H4 (cell line): ENCODE measurements at places on chromosomes 5 and 9. TPM values are rescaled to one million over a fixed set of nuclear protein-coding genes. Genes with fewer than 3 reads are reported as not detected.

GRCh38 chr9:14400658-14400995 is 86.7 kb upstream of the NFIB start:
- peak; percentile 73 for DNase-seq

DNA sequence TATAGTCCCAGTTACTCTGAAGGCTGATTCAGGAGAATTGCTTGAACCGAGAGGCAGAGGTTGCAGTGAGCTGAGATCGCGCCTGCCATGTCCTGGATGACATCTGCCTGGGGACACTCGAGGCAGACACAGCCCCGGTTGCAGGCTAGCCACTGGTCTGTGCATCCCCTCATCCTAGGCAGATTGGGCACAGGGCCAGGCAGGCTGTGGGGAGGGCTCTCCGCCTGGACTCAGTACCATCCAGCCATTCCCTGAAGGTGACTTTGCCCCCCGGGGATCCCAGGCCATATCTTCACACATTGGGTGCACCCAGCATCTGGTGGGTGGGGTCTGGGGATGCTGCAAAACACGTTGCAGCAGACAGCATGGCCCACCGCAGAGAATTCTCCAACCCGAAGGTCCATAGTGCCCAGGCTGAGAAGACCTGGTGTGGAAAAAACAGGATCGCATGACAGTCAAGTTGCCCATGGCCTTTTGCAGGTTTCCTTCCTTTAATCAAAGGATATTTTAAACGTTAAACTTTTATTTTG is 50.9 kb upstream of the SUSD3 start:
- no peak for DNase-seq

GRCh38 chr5:68845131-68845530 is 248.7 kb upstream of the SLC30A5 start:
- DNase-seq, result no peak

DNA sequence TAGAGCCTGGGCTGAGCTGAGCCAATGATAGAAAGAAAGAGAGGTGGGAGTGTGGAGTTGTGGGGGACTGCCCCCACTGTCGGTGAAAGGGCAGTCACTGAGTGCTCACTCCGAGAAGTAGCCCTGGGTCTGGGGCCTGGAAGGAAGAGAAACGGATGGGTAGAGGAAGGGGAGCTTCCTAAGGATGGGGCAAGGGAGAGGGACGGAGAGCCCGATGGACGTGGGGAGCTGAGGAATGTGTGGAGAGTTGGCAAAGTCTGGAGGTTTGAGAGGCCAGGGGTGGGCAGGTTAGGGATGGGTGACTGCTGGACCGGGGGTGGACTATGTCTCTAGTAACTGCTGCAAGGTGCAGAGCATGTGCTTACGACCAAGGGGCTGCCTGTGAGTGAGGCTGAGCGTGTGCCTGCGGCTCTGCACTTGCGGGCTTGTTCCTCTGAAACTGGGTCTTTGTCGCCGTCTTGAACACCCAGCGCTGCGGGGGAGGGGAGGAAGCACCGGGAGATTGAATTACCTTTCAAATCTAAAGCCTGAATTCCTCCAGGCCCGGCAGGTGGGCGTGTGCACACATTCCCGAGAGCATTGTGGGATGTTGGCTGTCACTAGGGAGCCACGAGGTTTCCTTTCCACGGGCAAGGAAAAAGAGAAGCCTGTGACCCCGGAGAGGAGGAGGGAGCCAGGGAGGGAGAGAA is 76.4 kb upstream of the ARAP3 start:
- DNase-seq, result no peak

GRCh38 chr5:155729684-155730059 is 597.3 kb upstream of the SGCD start:
- no peak for DNase-seq

GRCh38 chr9:34384368-34385165 is 7.9 kb upstream of the MYORG start:
- DNase-seq, result no peak

DNA sequence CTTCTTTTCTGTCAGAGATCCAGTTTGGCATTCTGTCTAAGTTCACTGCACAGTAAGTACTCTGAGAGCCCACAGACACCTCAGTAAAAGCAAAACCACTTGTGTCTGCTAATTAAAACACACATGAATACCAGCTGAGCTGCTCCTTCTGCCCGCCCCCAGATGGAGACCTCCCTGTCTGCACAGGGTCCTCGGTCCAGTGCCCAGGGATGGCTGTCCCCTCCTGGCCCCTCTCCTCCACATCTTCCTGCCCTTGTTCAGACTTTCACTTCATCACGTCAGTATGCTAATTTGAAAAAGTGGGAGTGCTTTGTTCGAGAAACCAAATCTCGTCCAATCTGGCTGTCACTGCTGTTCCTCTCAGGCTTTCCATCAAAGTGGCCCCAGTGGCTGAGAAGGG is 43.5 kb downstream of the LIX1 start:
- no peak for DNase-seq

DNA sequence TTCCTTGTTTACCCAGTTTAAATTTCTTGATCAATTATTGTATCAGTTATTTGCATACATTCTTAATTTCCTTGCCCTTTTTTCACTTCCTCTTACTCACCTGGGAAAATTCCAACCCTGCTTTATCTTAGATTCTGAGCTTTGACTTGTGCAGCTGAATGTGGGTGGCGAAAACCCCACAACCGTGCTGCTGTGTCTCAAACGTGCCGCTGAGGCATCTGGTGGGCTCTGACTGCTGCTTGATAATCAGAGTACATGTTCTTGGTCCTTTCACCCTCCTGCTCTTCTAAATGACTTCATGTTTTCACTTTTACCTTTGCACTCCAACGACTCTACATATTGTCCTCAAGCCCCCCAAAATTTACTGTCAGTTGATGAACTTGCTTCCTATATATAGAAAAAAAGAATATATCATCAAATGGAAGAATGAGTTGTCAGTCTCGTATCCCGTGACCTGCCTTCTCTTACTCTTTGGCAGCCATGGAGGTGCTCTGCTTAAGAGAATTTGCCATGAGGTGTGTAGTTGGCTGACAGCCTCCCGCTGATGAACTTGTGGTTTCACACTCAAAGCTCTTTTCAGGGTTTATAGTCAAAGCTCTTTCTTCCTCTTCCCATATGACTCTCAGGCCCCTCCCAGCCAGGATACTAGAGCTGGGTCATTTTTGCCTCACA is 14.0 kb upstream of the JAK2 start:
- no peak for DNase-seq

DNA sequence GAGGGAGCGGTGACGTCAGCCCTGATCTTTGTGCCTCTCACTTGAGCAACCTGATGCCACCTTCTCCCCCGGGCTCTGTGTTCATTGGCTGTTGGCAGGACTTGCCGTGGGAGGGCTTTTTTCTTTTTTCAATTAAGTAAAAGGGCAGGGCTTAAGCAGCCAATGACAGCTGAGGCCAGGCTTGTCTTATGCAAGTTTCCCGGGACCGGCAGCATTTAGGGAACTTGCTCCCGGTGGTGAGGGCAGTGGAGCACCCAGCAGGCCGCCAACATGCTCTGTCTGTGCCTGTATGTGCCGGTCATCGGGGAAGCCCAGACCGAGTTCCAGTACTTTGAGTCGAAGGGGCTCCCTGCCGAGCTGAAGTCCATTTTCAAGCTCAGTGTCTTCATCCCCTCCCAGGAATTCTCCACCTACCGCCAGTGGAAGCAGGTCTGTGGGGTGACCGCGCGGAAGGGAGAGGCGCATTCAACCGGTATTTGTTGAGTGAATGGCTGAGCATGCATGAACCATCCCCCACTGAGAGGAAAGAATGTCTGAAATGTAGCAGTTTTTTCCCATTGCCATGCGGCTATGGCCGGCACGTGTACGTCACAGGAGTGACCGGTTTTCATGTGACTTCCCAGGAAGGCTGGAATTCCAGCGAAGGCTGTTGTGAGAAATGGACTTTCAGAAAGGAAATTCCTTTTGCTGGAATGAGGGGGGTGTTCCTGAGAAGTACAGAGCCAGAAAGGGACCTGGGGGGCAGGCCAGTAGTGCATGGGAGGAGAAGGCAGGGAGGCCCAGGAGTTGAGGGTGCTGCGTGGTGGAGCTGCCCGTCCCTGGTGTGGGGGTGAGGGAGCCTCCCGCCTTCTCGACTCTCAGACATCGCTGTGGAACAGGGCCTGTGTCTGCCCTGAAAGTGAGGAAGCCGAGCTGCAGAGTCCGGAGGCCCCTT is 29.0 kb downstream of the PTGES2 start:
- DNase-seq, result peak; percentile 97

GRCh38 chr5:166338801-166339200 is 1952.6 kb upstream of the WWC1 start:
- peak; percentile 49 for DNase-seq

The PCDHGB7 gene
- 0.58 and 1.4 TPM in 2 replicates for total RNA-seq

The CFAP90 gene
- not detected in 2 replicates for total RNA-seq

The PDE8B gene
- total RNA-seq, result 0.19 TPM in 1 of 2 replicates, not detected in the other
